ENCODE measurements at places on chromosomes 2 and 18. TPM values are rescaled to one million over a fixed set of nuclear protein-coding genes. Genes with fewer than 3 reads are reported as not detected.

FZD7 gene
- 2.6 TPM for total RNA-seq

KYNU gene
- total RNA-seq: 2.9 TPM

EEF1B2 gene
- 631 TPM for total RNA-seq

PAX3 gene
- not detected for total RNA-seq

KLF7 gene
- total RNA-seq: 24.8 TPM

PRPF40A gene
- total RNA-seq: 90.8 TPM

MC2R gene
- total RNA-seq: not detected

SCG2 gene
- total RNA-seq: not detected

AQP4 gene
- not detected for total RNA-seq

PNPT1 gene
- 14.0 TPM for total RNA-seq

CCDC121 gene
- 2.0 TPM for total RNA-seq

TSHZ1 gene
- 14.1 TPM for total RNA-seq

C1QL2 gene
- total RNA-seq: not detected

CFAP65 gene
- not detected for total RNA-seq

- DNase-seq: no peak
Observed at GRCh38 chr2:12771154-12771553, 54.4 kb downstream of the TRIB2 start.

GRCh38 chr2:212686285-212686895 lies 147.8 kb upstream of the ERBB4 start:
- DNase-seq: no peak

- no peak for DNase-seq
Observed at GRCh38 chr2:195937176-195937575, 131.5 kb downstream of the DNAH7 start.

GRCh38 chr2:32706815-32707579 lies 79.1 kb downstream of the TTC27 start:
- no peak for DNase-seq

- no peak for DNase-seq
Observed at GRCh38 chr2:193112986-193113385, 918.3 kb upstream of the TMEFF2 start.

- no peak for DNase-seq
Observed at GRCh38 chr2:185738679-185739472, at the start of gene FSIP2. FSIP2 (plus strand) TSS chr2:185738804; CDS start chr2:185738895, 91 bp downstream.

- no peak for DNase-seq
Observed at GRCh38 chr2:174337337-174338146, 2.8 kb downstream of the SP9 start.

- DNase-seq: no peak
Observed at GRCh38 chr2:183035954-183036669, 2.1 kb downstream of the NCKAP1 start.

DNA sequence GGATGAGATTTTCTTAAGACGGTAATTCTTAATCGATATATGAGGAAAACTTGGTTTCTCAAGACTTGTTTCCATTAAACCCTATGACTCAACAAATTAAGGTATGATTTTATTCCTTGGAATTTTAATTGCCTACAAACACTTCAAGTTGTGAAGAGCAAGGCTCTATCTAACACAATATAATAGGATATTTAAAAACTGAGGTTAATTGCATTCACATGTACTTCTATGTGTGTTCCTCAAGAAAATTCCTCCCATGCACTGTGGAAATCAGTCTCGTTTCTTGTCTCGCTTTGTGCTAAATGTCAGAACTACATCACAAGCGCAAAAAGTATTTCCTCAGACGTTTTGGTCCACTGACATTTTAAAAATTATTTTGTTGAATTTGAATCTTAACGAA lies 109.6 kb upstream of the UNC80 start:
- DNase-seq: no peak

- DNase-seq: no peak
Observed at GRCh38 chr2:200622106-200622505, 36.3 kb downstream of the AOX1 start.

DNA sequence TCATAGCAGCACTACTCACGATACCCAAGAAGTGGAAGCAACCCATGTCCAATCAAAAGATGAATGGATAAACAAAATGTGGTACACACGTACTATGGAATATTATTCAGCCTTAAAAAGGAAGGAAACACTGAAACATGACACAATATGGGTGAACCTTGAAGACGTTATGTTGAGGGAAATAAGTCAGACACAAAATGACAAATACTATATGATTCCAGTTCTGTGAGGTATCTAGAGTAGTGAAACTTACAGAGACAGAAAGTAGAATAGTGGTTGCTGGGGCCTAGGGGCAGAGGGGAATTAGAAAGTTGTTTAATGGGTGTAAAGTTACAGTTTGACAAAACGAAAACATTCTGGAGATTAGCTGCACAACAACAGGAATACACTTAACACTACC lies 24.7 kb downstream of the TLK1 start:
- DNase-seq: no peak

DNA sequence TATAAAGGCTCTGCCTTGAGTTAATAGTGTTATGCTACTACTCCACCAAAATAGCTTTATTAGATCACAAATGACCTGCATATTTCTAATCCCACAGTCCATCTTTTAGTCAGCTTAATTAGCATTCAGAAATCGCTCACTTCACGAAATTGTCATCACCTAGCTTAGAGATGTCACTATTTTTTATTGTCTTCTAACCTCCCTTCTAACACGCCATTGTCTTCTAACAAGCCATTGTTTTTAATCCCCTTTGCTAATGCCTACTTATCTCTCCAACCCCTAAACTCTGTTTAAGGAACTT lies 97.1 kb downstream of the EPB41L5 start:
- DNase-seq: no peak

DNA sequence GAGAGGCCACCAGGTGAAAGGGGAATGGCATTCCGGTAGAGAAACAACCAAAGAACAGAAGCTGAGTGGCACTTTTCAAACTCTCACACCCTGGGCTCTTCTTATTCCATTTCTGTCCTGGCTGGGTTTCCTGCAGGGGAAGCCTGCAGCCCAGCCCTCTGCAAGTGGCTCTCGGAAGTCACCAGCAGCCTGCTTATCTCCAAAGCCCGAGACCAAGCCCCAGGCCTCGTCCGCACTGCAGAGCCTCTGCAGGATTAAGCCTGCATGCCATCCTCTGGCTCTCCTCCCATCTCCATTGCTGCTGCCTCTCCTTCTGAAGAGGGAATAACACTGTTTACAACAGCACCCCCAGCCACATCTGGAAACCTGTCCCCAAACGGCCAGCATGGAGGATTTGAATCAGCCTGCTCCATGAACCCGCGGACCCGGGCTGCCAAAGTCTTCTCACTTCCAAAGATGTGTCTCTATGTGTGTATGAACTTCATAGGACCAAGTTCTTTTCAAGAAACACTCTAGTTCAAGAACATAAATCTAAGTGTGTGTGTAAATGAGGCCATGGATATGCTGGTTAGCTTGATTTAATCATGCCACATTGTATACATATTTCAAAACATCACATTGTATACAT lies 54.2 kb downstream of the DIPK1C start:
- no peak for DNase-seq

DNA sequence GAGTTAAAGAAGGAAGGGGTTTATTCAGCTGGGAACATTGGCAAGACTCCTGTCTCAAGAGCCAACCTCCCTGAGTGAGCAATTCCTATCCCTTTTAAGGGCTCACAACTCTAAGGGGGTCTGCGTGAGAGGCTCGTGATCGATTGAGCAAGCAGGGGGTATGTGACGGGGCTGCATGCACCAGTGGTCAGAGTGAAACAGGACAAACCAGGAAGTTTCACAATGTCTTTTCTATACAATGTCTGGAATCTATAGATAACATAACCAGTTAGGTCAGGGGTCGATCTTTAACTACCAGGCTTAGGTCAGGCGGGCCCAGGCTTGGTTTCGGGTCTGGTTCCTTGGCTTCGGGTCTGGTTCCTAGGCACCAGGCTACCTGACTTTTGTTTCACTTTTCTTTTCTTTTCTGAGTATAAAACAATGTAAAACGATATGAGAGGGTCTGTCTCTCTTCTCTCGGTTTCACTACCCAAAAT lies 30.1 kb upstream of the LIPG start:
- no peak for DNase-seq

GRCh38 chr2:218895759-218896500 lies 15.3 kb downstream of the WNT10A start:
- no peak for DNase-seq

DNA sequence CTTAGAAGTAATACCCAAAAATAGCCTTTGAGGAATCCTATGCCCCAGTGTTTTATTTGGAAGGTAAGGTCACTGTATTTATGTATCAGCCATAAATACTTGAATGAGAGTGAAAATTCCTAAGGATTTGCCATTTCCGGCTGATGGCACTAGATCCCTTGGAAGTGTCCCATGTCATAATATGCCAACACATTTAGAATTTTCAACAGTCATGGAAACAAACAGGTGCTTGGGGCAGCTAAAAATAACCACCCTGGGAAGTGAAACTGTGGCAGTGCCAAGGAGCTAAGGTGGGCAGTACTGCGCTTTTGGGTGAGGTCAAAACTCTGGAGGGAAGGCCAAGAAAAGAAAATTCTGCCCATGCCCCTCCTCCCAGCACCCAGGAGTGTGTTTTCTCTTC lies 80.2 kb downstream of the TCF7L1 start:
- DNase-seq: no peak

GRCh38 chr2:9032121-9032520 lies 28.6 kb upstream of the MBOAT2 start:
- no peak for DNase-seq

DNA sequence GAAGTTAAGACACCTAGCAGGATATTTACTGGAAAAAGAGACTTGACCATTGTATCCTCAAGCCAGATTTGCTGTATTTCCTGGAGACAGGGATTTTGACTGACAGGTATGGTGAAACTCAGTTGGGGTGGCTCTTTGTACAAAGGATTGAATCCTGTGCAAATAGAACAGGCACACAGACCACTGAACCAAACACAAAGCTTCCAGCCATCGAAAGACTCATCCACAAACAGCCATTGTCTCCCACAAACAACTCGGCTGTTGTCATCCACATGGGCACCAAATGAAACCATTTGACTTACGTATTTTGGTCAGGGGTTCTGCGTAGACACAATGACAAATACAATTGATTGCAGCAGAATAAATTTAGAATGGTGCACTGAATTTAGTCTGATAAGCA lies 15.9 kb downstream of the RNF152 start:
- no peak for DNase-seq

DNA sequence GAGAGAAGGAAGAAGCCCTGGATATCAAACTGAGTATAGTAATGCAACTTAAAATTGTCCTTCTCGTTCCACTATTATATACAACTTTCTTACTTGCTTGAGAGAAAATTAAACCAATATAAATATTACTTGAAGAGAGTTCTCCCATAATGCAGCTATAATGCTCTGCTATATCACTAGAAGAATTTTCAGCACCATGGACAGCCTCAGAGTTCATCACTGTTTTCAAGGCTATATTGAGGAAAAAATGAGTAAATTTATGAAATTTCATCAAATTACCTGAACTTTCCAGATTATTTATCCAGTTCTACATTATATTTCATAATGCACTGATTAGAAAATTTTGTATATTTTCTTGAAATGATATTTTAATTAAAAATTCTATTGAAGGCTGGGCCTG lies 1053.5 kb upstream of the FAM98A start:
- no peak for DNase-seq

DNA sequence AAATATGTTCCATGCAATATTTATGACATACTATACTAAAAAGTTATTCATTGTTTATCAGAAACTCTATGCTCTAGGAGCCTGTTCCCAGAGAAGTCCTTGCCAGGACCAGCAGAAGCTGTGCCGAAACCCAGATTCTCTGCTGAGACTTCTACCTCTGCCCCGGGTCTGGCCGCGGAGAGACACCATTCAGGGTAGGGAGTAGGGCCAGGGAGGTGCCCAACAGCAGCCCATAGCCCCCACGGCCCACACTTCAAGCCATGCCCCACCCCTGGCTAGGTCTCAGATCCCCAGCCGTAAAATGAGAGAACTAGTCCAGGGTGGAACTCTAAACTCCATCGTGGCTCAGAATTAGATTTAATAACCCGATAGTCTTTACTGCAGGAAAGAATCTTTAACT lies 102.9 kb downstream of the ZFP36L2 start:
- no peak for DNase-seq

DNA sequence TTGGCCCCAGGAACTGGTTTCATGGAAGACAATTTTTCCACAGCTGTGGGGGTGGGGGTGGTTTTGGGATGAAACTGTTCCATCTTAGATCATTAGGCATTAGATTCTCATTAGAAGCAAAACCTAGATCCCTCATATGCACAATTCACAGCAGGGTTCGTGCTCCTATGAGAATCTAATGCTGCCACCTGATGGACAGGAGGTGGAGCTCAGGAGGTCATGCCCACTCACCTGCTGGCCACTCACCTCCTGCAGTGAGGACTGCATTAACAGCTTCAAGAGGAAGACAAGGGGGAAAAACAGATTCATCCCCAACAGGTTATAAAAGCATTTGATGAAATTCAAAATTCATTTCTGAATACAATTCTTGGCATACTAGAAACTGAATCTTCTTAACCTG lies 38.5 kb downstream of the THAP4 start:
- no peak for DNase-seq

- no peak for DNase-seq
Observed at GRCh38 chr18:53755914-53756609, 468.4 kb downstream of the MBD2 start.

DNA sequence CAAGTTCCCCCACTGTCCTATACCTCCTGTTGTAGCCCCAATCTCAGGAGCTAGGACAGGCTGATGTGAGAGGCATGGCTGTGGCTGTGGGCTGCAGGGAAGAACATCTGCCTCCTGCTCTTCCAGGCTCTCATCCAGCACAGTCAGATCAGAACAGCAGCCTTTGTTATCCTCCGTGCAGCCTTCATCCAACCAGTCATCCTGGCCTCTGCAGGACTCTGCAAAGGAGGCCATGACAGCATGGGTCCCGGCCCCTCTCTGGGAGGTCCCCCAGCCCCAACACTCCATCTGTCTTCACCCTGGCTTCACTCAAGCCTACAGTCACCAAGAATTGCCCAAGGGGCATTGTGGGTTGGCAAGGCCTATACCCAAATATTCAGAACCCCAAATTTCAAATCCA lies 223.2 kb upstream of the COPS8 start:
- no peak for DNase-seq

DNA sequence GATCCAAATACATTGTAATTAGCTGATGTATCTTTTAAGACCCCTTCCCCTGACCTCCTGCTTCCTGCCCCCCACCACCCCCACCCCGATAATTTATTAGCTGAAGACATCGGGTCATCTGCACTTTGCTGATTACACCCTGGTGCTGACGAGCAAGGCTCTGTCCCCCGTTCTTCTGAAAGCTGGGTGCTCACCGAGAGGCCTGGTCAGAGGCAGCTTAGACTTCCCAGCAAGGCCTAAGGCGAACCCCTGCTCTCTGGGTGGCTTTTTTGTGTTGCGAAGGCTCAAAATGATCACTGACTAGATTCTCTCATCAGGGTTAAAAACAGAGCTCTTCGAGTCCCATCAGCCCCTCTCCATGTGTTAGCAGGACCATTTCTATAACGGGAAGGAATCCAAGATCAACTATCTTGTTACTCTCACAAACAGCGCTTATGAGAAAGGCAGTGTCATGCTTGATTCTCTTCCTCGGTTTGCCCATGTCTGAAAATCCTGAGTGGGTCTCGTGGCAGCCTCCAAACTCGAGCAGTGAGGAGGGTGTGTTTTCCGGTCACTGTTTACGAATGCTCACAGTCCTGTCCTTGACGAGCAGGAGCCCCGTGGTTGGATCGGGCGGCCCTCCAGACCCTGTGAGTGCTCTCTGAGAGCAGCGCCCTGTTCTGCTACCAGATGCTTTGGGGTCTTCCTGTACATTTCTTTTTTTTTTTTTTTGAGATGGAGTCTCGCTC lies 201.6 kb downstream of the HDAC4 start:
- DNase-seq: no peak

GRCh38 chr2:234840336-234840735 lies 111.5 kb upstream of the SH3BP4 start:
- no peak for DNase-seq
